CD4-positive, alpha-beta T cell treated with Interleukin-6 at 100 ng/mL for 8 hours (primary cell): ENCODE measurements at places on chromosomes 7 and 10.

- peak; percentile 19 for DNase-seq
These were observed 356.3 kb upstream of the GALNT17 start for GRCh38 chr7:70775570-70776156.

DNA sequence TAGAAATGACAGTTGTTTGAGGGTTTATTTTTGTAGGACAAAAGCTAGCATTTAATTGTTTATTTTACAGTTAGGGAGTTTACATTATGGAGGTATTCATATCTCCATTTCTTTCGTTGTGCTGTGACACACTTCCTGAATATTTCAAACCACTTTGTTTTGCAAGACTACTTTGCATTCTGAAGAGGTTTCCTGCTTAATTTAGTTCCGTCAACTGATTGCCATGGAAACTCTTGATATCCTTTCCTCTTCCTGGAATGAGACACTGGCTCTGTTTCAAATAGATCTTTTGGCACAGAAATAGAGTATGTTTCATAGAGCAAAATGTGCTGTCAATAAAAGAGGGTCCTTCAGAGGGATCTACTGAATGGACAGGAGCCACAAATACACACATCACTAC is 159.5 kb upstream of the AGR3 start:
- peak; percentile 28 for DNase-seq

DNA sequence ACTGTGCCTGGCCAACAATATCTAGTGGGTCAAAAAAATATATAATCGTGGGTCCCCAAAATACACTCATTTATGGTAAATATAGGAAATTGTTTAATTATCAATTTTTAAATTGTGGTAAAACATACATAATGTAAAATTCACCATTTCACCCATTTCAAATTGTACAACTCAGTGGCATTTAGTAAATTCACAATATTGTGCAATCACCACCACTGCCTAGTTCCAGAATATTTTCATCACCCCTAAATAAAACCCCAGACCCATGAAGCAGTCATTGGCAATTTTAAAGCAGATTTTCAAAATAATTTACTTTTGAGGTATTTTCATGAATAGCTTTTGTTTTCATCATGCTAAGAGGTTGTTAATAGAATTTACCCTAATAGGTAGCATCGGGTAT is 10.2 kb downstream of the BLNK start:
- DNase-seq: no peak

DNA sequence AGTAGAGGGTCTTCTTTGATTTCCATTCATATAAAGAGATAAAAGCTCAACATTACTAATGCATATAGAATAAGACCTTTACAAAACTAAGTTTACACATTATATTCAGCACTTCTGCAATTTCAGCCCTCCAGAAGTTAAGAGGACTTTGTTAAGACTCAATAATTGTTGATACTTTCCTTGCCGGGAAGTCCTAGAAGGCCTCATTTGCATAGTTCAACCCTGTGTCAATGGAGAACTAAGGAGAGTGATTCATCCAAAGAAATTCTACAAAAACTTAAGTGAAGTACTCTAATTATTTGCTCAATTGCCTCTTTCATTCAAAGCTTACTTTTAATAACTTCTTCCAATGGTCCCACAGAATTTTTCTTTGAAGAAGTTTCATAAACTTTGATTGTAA is 1060.3 kb upstream of the CELF2 start:
- DNase-seq: no peak

DNA sequence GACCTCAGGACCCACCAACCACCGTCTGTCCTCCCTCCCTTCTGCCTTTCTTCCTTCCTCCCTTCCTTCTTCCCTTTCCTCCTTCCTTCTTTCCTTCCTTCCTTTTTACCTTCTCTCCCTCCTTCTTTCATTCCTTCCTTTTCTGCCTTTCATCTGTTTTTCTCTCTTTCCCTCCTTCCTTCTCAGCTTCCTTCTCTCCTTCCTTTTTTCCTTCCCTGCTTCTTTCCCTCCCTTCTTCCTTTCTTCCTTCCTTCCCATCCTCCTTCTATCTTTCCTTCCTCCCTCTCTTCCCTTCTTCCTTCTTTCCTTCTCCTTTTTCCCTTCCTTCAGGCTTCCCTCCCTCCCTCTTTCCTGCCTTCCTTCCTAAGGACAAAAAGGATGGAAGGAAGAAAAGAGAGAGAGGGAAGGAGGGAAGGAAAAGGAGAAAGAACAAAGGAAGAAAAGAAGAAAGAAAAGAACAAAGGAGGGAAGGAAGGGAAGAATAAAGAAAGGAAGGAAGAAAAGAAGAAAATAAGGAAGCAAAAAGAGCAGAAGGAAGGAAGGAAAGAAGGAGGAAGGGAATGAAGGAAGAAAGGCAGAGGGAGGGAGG is 405.0 kb downstream of the GRID1 start:
- DNase-seq: no peak

GRCh38 chr7:11847336-11847735 is 15.3 kb upstream of the THSD7A start:
- no peak for DNase-seq

DNA sequence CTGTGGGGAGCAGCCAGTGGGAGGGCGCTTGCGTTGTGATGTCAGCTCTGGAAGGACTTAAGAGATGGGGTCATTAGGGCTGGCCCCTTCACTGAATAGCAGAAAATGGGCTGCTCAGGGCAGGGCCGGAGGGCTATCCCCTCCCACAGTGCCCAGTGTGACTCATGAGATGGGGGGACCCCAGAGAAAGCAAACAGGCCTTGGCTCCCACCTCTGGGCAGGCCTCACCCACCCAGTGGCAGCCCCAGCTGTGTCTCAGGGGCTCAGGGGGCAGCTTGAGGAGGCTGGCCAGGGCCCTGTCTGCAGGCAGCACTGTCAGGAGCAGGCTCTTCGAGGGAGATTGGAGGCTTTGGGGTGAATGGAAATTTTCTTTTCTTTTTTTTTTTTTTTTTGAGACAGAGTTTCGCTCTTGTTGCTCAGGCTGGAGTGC is 168.3 kb downstream of the SLIT1 start:
- DNase-seq: no peak

DNA sequence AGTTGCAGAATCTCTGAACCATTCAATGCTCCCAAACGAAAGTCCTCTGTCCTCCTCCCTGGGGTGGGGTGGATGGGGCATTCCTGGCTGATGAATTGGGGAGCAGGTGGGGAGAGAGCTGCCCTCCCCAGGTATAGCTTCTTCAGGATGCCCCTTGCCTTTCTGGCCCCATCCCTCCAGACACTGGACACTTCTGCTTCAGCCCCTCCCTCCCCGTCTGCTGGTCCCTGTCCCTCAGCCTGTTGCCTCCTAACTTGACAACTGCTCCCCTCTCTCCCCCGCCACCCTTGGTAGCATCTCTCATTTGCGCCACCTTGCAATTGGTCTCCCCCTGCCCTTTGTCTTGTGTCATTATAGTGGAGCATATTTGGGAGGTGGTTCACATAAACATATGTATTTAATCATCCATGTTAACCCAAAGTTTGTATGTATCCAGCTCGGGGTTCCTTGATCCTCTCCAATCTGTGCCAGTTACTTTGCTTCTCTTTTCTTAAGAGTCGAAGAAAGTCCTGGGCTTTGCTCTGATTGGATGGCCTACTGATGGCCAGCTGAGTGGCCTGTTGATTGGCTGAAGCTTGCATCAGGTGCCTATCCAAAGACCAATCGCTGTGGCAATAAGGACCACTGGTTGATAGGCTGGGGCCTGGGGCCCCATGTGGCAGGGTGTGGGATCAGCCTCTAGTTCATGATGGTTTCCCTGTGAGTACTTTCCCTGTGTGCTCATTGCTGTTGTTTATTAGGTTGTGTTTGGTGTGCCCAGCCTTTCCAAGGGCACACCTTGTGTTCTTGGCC is 4.0 kb upstream of the GCK start:
- DNase-seq: no peak

GRCh38 chr7:120452665-120453064 is 179.7 kb downstream of the KCND2 start:
- no peak for DNase-seq

- no peak for DNase-seq
These were observed 43.5 kb downstream of the IDE start for GRCh38 chr10:92530421-92530820.

- DNase-seq: no peak
These were observed 18.7 kb downstream of the KRIT1 start for GRCh38 chr7:92226981-92227380.

GRCh38 chr10:22823109-22823508 is 104.7 kb upstream of the ARMC3 start:
- DNase-seq: no peak

- DNase-seq: no peak
These were observed 157.1 kb downstream of the PIP4K2A start for GRCh38 chr10:22557321-22557720.

GRCh38 chr7:32868116-32868515 is 23.4 kb downstream of the KBTBD2 start:
- no peak for DNase-seq

GRCh38 chr10:48507494-48507893 is 97.4 kb downstream of the ARHGAP22 start:
- no peak for DNase-seq

GRCh38 chr10:66910671-66911070 is 15.2 kb upstream of the LRRTM3 start:
- DNase-seq: no peak

- no peak for DNase-seq
These were observed 662 bp upstream of the PPIF start for GRCh38 chr10:79346388-79347225.

GRCh38 chr7:35828817-35829216 is 28.0 kb downstream of the SEPTIN7 start:
- no peak for DNase-seq

GRCh38 chr7:27374958-27375841 is 132.6 kb downstream of the EVX1 start:
- no peak for DNase-seq

- DNase-seq: no peak
These were observed 31.8 kb upstream of the VCL start for GRCh38 chr10:73965890-73966768.

DNA sequence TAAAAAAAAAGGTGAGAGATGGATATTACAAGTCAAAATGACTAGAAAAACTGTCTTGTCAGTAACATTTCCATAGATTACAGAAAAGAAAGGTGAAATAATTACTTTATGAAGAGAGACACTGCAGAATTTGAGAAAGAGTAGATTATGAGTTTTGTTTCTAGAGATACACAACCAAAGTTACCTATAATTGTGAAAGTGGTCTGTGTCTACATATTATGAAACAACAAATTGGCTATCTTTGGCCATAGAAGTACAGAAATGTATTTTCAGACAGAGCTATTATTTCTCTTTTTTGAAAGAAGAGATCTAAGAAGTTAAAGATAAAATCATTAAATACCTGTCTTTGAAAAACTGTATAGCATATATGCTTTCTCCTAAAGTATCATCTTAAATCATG is 30.1 kb downstream of the KCND2 start:
- no peak for DNase-seq

GRCh38 chr7:22320416-22320815 is 36.5 kb downstream of the RAPGEF5 start:
- DNase-seq: no peak

- DNase-seq: no peak
These were observed 173.1 kb downstream of the PTPRN2 start for GRCh38 chr7:158414486-158414961.

GRCh38 chr10:74977913-74978847 is 133.3 kb upstream of the SAMD8 start:
- peak; percentile 35 for DNase-seq

DNA sequence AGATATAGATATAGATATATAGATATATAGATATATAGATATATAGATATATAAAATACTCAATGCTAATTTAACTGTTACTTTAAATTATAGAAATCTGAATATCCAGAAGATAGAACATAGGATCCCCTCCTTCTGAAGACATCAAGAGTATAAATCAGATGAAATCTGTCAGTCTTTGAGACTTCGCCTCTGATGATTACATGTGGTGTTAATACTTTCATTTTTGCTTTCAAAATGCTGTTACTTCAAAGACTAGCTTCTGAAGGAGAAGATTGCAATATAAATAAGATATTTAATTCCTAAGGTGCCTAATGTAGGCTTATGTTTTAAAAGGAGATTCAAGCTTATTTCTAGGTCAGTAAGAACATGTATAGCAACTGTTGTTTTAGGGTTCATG is 180.4 kb downstream of the TSPAN12 start:
- DNase-seq: no peak
